ENCODE measurements at places on chromosomes 16 and 17. TPM values are rescaled to one million over a fixed set of nuclear protein-coding genes. Genes with fewer than 3 reads are reported as not detected.

SLFN14 gene
- total RNA-seq, result not detected

NECAB2 gene
- 0.54 TPM for total RNA-seq

ALDH3A1 gene
- total RNA-seq, result 0.47 TPM

ZNF267 gene
- total RNA-seq, result 6.7 TPM

KCNJ16 gene
- total RNA-seq, result 22.9 TPM

TMEM100 gene
- total RNA-seq, result 0.60 TPM

DNA sequence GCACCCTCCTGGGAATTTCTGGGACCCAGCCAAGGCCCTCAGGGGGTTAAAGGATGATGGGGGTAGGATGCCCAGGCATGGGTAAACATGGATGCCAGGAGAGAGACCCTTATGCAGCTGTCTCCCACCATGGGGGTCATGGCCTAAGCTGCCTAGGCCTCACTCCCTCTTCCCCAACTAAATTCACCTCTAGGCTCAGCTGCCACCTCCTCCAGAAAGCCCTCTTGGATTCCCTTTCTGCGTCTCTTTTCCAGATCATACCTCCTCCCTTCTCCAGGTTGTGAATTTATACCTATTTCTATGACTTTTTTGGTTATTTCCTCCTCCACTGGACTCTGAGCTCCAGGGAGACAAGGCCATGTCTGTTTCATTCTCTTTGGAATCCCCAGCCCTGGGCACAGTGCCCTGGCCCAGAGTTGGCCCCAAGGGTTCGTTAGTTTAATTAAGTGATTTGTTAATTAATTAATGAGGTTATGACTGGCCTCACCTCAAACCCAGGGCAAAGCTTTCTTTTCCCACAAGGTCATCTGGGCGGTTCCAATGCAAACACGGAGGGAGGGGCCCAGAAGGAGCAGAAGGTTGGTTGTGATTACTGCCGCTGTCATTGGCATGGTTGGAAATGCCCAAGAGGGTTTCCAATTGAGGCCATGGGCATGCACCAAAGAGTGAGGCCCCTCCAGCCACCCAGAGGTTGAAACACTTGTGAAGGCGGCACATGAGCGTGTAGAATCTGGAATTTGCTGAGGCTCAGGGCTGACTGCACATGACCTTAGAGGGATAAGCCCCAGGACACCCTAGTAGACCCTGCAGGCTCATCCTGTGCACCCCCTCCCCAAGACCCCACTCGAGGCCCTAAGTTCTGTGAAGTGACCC lies 6.9 kb upstream of the KRT17 start:
- peaks cover 4% of the 10 kb centered on the region for H3K4me1 ChIP-seq
- H3K27me3 ChIP-seq, result no peaks in the 10 kb centered on the region
- H3K4me3 ChIP-seq, result no peak overlapping the region
- H3K36me3 ChIP-seq, result no peaks in the 10 kb centered on the region
- no peak overlapping the region for H3K27ac ChIP-seq

GRCh38 chr17:58730937-58731336 lies 24.7 kb upstream of the PPM1E start:
- H3K36me3 ChIP-seq, result no peaks in the 10 kb centered on the region
- H3K27ac ChIP-seq, result no peak overlapping the region
- H3K27me3 ChIP-seq, result no peaks in the 10 kb centered on the region
- no peaks in the 10 kb centered on the region for H3K4me1 ChIP-seq
- no peak for DNase-seq

- no peaks in the 10 kb centered on the region for H3K27me3 ChIP-seq
- no peak for DNase-seq
- H3K4me3 ChIP-seq, result no peak overlapping the region
- H3K27ac ChIP-seq, result peak overlapping the region; percentile 58
- H3K4me1 ChIP-seq, result peaks cover 5% of the 10 kb centered on the region
Observed at GRCh38 chr17:57603546-57603945, 141.6 kb downstream of the CCDC182 start.

- no peak overlapping the region for H3K27ac ChIP-seq
- H3K4me1 ChIP-seq, result no peaks in the 10 kb centered on the region
- no peaks in the 10 kb centered on the region for H3K27me3 ChIP-seq
Observed at GRCh38 chr17:43609613-43610385, 51.9 kb downstream of the MEOX1 start.

DNA sequence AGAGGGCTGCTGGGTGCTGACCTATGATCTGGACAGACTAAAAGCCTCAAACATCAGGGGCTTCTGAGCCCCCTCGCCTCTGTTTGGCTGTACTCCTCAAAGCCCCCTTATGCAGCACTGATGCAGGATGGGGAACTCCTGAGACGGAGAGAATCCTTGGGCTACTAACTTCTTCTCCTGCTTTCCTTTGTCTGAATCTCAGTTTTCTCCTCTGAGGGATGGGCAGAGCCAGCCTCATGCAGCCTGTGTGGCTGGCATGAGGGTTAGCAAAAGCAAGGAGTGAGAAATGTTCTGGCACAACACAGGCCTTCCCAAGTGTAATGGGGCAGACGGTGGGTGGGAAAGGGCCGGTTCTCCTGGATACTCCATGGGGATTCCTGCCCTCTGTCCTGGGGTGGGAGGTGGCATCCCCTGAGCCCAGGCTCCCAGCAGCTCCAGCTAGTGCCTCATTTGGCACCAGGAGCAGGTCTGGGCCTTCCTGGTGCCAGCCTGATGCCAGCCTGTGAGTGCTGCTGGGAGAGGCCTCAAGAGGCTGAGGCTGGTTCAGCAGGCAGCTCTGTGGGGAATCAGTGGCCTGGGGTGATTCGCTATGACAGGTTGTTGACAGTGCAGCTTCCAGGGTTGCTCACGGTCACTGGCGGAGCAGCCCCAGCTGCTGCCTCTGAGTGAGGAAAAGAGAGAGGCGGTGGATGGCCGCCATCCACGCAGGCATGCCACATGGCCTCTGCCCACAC lies 4.0 kb upstream of the BRD7 start:
- peaks cover under 1% of the 10 kb centered on the region for H3K4me1 ChIP-seq
- H3K27me3 ChIP-seq, result no peaks in the 10 kb centered on the region
- no peak overlapping the region for H3K27ac ChIP-seq
- peak; percentile 64 for DNase-seq
- H3K4me3 ChIP-seq, result no peak overlapping the region

DNA sequence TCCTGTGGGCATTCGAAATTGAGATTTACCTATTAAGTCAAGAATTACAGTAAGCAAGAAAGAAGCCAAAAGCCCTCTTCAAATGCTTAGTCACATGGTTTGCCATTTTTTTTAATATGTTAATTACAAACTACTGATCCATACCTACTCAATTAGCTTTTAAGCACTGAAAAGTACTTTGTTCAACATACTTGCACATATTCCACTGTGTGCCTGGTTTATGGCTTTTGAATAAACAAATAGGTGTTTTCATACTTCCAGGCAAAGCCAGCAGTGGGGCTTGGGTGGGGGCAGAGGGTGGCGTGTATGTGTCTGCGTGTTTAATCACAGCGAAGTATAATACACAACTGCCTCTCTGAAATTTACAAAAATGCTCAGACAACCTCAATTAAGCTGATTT lies 51.4 kb downstream of the GAS7 start:
- no peaks in the 10 kb centered on the region for H3K4me1 ChIP-seq
- no peaks in the 10 kb centered on the region for H3K36me3 ChIP-seq
- no peak for DNase-seq
- no peak overlapping the region for H3K4me3 ChIP-seq

DNA sequence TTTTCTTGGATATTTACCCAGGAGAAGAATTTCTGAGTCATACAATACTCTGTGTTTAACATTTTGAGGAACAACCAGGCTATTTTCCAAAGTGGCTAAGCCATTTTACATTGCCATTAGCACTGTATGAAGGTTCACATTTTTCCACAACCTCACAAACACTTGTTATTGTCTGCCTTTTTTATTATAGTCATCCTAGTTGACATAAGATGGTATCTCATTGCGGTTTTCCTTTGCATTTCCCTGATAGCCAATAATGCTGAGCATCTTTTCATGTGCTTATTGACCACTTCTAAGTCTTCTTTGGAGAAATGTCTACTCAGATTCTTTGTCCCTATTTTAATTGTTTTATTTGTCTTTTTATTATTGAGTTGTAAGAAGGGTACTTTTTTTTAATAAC lies 107.4 kb upstream of the CES5A start:
- H3K4me3 ChIP-seq, result no peak overlapping the region
- H3K36me3 ChIP-seq, result no peaks in the 10 kb centered on the region
- no peak overlapping the region for H3K27ac ChIP-seq

DNA sequence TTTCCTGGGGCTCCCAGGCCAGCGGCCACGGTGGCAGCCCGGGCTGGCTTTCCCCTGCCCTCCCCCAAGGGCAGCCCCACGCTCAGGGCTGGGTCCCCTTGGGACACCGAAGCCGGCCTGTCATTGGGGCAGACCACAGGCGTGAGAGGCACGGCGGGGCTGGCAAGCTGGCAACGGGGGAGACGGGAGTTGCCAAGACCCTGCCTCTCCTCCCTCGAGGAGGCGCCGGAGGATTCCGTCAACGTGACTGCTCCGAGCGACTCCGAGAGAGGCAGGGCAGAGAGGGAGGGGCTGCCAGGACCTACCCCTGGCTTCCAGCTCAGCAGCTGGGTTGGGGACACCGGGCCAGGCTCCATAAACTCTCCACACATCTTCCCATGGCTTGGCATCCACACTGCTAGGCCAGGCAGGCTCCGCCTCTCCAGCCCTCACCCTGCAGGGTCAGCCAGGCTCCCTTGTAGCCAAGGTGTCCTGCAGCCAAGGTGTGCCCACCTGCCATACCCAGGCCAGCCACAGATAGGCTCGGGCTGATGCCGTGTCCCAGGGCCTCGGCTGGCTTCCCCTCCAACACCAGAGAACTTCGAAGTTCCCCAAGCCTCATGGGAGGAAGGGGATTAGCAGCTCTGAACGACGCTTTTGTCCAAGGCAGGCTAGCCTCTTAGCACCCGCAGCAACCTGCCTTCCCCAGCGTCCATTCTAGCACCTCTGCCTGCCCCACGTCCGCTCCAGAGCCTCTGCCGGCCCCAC lies 25.5 kb downstream of the TIMM22 start:
- no peaks in the 10 kb centered on the region for H3K4me1 ChIP-seq
- H3K27me3 ChIP-seq, result no peaks in the 10 kb centered on the region
- H3K4me3 ChIP-seq, result no peak overlapping the region
- no peak overlapping the region for H3K27ac ChIP-seq
- no peaks in the 10 kb centered on the region for H3K36me3 ChIP-seq

GRCh38 chr17:21418446-21419298 lies 42.5 kb downstream of the KCNJ12 start:
- no peak for DNase-seq
- no peak overlapping the region for H3K27ac ChIP-seq
- H3K4me1 ChIP-seq, result no peaks in the 10 kb centered on the region
- H3K36me3 ChIP-seq, result no peaks in the 10 kb centered on the region

DNA sequence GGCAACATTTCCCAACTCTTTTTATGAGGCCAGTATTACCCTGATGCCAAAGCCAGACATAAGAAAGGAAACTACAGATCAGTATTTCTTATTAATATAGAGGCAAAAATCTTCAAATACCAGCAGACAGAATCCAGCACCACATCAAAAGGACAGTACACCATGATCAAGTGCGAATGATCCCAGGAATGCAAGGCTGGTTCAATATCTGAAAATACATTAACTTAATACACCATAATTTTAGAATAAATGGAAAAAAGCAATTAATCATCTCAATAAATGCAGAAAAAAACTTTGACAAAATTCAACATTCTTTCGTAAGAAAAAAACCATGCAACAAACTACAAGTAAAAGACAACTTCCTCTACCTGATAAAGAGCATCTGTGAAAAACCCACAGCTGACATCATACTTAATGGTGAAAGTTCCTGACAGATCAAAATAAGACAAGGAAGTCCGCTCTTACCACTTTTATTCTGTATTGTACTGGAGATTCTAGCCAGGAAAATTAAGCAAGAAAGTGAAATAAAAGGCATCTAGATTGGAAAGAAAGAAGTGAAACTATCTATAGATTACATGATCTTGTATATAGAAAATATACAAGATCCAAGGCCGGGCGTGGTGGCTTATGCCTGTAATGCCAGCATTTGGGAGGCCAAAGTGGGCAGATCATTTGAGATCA lies 26.4 kb upstream of the MAPK3 start:
- no peak for DNase-seq
- no peaks in the 10 kb centered on the region for H3K27me3 ChIP-seq
- H3K4me1 ChIP-seq, result no peaks in the 10 kb centered on the region

DNA sequence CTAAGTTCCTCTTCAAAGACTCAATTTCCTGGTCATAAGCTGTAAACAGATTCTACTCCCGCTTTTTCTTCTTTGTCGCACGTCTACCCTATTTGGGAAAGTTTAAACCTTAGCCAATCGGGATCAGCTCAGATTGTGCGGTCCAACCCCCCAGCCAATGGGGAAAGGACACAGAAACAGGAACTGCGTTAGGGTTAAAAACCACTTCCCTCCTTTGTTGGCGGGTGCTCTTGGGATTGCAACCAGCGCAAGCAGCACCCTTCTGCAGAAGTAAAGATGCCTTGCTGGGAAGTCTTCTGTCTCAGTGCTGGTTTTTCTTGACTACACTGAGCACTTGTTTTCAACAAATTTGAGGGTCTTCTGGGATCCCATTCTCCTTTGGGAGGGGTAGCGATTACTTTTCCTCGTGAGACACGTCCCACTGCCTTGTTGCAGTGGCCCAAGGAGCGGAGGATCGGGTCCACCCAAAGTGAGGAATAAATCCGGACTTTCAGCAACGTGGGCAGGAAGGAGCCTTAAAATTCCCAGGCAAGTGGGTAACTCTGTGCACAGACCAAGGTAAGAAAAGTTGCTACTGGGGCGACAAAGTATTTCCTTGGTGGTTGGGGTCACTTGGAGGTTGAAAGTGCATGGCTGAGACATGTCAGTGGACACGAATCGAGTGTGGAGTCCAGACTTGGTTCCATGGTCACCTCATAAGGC lies 1.0 kb upstream of the YPEL3 start:
- no peak overlapping the region for H3K27ac ChIP-seq
- no peaks in the 10 kb centered on the region for H3K36me3 ChIP-seq
- no peaks in the 10 kb centered on the region for H3K4me1 ChIP-seq
- H3K4me3 ChIP-seq, result no peak overlapping the region
- H3K27me3 ChIP-seq, result no peaks in the 10 kb centered on the region

- DNase-seq, result no peak
- no peak overlapping the region for H3K27ac ChIP-seq
- no peaks in the 10 kb centered on the region for H3K4me1 ChIP-seq
- H3K27me3 ChIP-seq, result no peaks in the 10 kb centered on the region
Observed at GRCh38 chr17:63275971-63276745, 169.9 kb downstream of the CYB561 start.

DNA sequence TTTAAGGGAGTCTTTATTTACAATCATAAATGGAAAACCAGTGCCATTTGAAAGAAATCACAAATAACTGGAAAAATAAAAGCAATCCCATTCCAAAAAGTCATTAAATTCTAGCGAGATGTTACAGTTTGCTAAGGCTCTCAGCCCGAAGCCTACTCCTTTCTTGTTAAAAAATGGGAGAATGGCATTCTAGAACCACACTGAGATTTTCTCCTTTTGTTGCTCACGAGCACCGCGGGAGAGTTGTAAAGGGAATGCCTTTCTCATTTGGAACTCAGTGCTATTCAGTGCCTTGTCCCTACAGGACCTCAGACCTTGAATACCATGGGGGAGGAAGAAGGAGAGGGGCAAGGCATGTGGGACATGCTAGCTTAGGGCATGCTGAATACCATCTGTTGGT lies 36.3 kb downstream of the GDE1 start:
- H3K27ac ChIP-seq, result no peak overlapping the region
- no peaks in the 10 kb centered on the region for H3K36me3 ChIP-seq
- H3K27me3 ChIP-seq, result no peaks in the 10 kb centered on the region
- H3K4me1 ChIP-seq, result no peaks in the 10 kb centered on the region
- DNase-seq, result no peak
- H3K4me3 ChIP-seq, result no peak overlapping the region
